ELF-1 (cell line): ENCODE measurements at places on chromosomes 6 and 20.

- no peak for DNase-seq
These were observed 7.9 kb downstream of the TAAR1 start for GRCh38 chr6:132651062-132651461.

DNA sequence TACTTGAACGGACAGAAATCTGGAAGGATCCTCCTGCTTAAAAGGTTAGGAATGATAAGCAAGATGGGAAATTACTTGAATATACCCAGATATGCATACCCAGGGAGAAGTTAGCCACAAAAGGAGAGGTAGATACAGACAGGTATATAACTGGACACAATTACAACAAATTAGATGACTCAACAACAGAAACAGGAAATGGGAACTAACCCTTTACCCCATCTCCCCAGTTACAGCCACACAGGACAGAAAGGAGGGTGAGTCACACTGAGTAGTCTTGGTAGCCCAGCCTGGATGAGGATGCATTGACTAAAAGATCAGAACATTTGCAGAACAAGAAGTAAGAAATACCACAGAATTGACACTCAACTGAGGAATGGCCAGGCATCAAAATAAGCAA is 61.2 kb downstream of the C6orf52 start:
- DNase-seq: no peak

GRCh38 chr20:56060486-56060885 is 55.2 kb upstream of the CBLN4 start:
- DNase-seq: no peak

GRCh38 chr6:148885136-148885865 is 138.5 kb downstream of the UST start:
- no peak for DNase-seq

DNA sequence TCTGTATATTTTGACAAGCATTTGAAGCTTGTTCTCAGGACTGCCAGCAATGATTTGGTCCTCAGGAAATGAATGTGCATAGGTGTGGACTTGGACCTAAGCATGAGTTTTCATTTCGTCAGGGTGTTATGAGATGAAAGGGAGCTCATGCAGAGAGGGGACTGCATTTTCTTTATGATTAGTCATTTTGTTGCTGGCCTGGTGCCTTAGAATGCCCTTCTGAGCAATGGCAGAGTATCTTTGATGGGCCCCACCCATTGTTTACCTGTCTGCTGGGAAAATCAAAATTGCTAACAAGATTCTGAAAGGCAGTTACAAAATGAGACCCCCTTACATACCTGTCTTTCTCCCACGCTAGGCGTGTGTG is 51.5 kb upstream of the MTHFD1L start:
- DNase-seq: no peak

- DNase-seq: no peak
These were observed 12.5 kb downstream of the PTK7 start for GRCh38 chr6:43088654-43089056.

- no peak for DNase-seq
These were observed 204.1 kb downstream of the PTPRT start for GRCh38 chr20:42985628-42986027.

GRCh38 chr6:37514321-37514771 is 14.7 kb upstream of the CCDC167 start:
- no peak for DNase-seq

DNA sequence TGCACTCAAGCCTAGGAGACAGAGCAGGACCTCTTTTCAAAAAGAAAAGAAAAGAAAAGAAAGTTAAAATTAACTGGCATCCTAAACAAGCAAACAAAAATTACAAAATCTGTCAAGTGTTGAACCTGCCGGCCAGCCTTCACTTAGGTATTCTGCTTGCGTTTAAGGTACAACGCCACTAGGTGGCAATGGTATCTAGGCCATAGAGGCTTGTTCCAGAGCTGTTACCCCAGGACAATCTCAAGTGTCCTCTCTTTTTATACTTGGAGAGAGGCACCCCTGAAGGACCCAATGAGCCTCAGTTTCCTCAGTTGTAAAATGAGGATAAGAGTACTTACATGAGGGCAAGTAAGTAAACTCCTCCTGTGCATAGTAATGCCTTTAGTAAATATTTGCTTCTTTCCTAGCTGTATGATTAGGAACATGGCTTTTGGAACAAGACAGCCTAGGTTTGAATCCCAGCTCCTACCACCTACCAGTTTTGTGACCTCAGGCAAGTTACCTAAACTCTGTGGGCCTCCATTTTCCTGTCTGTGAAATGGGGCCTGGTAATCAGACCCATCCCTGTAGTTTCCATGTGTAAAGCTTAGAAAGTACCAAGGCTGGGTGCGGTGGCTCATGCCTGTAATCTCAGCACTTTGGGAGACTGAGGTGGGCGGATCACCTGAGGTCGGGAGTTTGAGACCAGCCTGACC is 5.8 kb upstream of the PACSIN1 start:
- peak; percentile 61 for DNase-seq

DNA sequence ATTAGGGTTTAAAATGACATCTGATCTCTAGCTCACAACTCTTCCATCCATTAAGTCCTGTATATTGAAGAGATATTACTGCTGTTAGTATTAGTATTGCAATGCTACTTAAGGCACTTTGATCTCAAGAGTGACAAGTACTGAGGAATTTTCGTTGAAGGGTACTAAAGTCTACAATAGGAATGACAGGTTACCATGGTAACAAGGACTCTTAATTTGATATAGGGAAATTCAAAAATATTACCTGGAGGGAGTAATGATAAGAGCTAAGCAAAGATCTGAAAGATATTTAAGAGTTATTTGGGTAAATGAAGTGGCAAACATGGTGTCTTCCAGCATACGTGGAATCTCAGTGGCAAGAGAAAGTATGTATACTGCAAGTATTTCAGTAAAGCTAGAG is 518.0 kb upstream of the SLC35B3 start:
- no peak for DNase-seq

- no peak for DNase-seq
These were observed 356.8 kb upstream of the AGPAT4 start for GRCh38 chr6:161630674-161631073.

DNA sequence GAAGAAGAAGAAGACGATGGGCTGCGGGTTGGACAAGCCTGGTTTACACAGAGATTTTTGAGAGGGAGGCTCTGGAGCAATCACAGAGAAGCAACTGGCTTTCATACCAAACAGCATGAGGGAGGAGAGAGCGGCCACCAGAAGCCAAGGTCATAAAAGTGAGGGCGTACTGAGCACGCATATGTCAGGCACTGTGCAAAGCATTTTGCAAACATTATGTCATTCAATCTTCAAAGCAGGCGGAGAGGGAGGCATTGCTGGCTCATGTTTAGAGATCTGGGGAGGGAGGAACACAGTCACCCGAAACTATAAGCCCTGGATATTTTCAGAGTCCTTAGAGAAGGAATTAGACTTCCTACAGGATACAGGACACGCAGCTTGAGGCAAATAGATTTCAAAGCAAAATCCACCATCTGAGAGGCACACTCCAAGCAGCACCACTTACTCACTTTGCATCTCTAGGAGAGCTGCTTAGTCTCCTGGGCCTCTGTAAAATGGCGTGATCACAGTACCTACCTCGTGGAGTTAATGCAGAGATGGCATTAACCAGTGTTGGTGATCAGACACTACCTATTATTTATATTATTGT is 24.6 kb downstream of the RAMACL start:
- DNase-seq: no peak

- DNase-seq: peak; percentile 49
These were observed 130.8 kb downstream of the TAF4 start for GRCh38 chr20:61934716-61935530.

DNA sequence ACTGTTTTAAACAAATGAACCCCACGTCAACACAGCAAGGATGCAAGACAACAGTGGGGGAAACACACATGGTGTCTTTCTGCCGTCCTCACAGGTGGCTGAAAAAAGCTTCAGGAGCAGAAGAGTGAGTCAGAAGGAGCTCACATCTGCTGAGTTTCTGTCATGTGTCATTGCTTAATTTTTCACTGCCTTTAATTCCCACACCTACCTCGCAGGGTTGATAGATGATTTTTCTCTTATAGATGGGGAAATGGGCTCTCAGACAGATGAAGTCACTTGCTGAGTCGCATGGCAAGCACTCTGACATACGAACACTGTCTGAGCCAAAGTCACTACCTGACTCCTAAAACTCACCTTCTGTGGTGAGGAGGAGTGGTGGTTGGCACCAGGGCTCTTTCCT is 28.3 kb upstream of the CARMIL1 start:
- no peak for DNase-seq

GRCh38 chr20:43910564-43910963 is 4.1 kb upstream of the TOX2 start:
- no peak for DNase-seq

GRCh38 chr20:19185083-19185482 is 27.4 kb upstream of the SLC24A3 start:
- DNase-seq: no peak

- DNase-seq: no peak
These were observed 29.5 kb upstream of the RNGTT start for GRCh38 chr6:88992741-88993552.

DNA sequence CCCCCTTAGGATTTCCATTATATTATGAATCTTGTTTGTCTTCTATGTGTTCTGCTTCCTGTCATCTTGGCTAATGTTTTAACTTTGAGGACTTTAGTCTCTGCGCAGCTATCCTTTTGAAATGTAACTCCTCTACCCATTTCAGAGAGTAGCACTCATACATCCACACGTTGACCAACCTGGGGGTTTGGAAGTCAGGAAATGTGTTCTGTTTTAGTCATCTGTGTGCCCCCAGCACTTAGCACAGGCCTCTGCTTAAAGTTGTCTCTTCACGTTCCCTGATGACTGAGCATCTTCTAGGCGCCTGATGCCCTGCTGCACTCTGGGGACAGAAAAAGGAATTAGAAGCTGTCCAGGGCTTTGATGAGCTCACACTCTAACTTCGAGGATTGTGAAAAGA is 47.9 kb downstream of the HMGN3 start:
- DNase-seq: no peak

DNA sequence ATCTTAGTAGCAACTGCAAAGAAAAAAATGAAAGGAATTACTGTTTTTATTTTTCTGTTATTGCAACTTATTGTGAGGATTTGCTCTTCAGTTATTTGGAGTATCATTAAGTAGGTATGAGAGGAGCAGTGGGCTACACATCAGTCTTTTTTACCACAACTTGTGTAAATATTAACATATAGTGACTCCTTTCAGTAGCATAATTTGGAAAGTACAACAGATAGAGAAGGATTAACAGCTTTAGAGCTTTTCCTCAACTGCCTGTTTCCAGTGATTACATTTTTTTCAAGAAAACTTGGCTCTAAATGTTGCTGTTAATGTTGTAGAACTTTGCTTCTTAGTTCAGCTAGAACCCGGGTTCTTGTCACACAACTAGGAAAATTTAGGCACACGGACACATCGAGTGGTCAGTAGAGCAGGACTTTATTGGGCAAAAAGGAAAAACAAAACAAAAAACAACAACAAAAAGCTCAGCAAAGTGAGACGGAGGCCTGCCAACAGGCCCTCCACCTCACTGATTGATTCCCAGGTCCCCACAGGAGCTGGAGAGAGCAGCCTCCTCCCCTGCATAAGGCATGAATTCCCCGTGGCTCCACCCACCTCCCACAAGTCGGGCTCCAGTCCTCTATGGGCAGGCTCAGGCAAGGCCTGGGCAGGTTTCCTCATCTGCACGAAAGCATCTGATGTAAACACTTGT is 75.1 kb downstream of the ADGRG6 start:
- DNase-seq: peak; percentile 78

GRCh38 chr6:112288475-112288874 is 34.1 kb upstream of the LAMA4 start:
- DNase-seq: no peak

DNA sequence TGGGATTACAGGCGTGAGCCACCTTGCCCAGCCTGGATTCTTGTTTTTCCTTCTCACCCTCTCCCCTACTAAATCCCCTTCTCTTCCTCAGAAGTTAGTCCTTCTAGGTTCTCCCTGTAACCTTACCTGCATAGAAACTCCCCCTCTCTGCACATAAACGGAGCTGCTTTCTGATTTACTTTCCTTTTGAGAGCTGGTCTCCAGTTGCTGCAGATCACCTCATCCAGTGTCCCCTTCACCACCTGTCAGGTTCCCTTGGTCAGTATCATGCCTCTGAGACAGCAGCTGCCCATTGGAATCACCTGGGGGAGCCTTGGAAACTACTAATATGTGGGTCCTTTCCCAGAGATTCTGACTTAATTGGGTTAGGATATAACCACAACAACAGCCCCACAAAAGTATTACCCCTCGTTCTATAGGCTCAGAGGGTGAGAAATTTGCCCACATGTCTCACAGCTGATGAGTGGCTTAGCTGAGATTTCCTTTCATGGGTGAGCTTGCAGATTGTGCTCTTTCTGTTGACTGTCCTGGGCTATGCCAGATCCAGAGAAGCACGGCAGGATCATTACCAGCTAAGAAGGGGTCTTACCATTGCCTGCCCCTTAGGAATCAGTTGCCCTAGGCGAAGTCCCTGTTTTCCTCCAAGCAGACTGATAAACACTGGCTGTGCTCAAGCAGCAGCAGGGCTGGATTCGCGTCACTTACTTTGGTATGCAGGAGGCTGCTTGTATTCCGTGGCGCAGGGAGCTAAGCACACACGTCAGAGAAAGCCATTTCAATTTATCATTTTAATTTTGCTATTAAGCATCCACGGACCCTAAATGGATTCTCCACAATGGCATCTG is 51.3 kb downstream of the AKAP12 start:
- DNase-seq: peak; percentile 81

GRCh38 chr6:42012501-42013133 is 37.7 kb upstream of the TAF8 start:
- no peak for DNase-seq
